ENCODE measurements at places on chromosomes 6 and 20.

DNA sequence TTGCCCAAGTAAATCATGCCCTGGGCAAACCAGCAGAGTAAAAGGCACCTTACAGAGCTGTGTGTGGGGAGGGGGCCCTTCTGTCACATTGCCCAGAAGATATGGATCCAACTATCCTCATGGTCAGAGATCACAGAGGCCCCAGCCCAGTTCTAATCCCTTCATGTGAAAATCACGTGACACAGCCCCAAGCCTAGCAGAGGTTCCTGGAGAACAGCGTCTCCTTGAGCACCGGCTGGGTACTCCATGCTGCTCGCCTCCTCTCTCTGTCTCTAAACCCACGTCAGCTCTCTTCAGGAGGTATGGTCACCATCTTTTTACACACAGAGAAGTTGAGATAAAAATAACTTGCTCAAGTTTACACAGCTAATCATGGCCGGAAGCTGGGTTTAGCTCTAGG, 230.2 kb downstream of the ANKRD60 start:
- DNase-seq = no peak

DNA sequence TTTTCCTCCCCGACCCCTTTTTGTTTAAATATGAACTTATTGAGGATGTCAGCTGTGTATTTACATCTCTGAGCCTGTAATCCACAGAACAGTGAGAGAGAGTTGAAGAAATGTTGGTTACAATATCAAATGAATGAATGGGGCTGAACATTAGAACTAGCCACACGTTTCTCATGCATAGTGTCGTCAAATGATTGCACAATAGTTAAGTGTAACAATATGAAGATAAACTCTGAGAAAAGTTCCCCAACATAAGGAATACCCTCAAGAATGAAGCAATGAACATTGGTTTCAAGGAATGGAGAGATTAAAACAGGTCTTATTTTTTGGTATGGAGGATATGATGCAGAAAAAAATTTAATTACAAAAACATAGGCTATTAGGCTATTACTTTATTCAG, 100.5 kb upstream of the DTNBP1 start:
- no peak for DNase-seq

- no peak for DNase-seq
Measured at GRCh38 chr6:14040042-14040441, 77.5 kb upstream of the CD83 start.

GRCh38 chr6:112441607-112442006, 94.5 kb downstream of the RFPL4B start:
- no peak for DNase-seq

- DNase-seq = no peak
Measured at GRCh38 chr6:3061501-3061941, 6.8 kb upstream of the RIPK1 start.

GRCh38 chr6:169669889-169670288, 31.9 kb downstream of the WDR27 start:
- no peak for DNase-seq

DNA sequence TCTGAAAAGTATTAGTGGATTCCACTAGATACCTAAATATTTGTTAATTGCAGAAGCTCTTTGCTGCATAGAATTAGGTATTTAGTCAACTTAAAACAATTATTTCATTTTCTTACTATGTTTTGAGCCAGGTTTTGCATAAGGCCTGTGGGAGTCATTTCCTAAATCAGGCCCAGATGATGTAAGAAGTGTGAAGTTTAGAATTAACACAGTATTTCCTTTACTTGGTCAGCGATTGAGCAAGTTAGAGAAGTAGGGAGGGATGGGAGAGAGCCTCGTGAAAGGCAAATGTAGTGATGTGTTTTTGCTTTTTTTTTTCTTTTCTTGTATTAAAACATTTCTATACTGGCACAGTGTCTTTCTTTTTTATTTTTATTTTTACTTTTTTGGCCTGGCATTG, 711.1 kb downstream of the HDGFL1 start:
- no peak for DNase-seq

GRCh38 chr20:4999788-5000187, 1.5 kb downstream of the SLC23A2 start:
- DNase-seq = no peak

DNA sequence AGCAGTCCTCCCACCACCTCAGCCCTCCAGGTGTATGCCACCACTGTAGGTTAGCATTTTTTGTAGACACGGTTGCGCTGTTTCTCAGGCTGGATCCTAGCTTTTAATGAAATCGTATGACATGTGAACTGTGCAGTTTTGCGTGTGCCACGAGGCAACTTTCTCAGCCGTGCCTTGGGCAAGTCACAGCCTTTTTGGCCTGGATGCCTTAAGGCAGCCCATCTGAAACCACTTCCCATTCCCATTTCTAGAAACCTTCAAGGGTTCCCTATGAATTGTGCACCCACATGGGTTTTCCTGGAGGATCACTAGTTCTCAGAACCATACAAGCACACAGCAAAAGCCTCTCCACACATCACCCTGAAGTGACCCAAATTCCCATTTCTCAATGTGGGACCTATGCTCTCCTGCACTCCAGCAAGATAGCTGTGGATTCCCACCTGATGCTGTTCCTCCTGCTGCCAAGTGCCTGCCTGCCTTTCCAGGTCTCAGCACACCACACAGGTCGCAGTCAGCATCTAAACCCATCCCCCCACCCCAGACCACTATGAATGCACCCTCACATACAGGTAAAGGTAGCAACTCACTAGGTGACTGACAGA, 28.9 kb downstream of the SNX5 start:
- DNase-seq = no peak

DNA sequence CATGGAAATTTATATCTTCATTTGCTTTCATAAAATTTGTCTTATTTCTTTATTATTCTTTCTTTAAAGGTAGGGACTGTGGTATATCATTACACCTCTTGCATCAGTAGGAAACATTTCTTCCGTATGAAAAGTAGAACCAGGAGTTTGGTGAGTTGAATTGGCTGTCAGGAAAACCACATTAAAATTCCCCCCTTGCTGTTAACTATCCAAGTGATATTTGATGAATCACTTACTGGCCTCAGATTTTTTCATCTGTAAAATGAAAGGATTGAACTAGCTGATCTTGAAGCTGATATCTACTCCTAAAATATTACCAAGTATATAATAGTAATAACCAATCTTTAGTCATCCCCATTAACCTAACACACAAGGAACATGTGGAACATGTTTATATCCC, 460.9 kb downstream of the GJA1 start:
- DNase-seq = no peak

DNA sequence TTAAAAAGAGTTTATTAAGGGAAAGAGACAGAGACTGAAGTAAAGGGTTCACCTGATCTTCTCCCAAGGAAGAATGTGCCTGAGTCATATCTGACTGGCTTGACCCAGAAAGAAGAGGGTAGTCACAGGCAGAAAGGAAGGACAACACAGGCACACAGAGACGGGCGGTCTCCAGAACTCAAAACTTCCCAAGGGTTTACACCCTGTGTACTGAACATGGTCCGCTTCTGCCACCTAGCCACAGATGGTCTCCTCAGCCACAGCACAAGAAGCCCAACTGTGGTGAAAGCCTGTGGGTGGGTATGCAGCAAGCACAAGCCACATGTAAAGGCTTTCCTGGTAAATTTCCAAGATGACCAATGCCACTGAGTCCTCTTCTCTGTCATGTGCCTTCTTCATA, 17.2 kb downstream of the UNC5CL start:
- no peak for DNase-seq

DNA sequence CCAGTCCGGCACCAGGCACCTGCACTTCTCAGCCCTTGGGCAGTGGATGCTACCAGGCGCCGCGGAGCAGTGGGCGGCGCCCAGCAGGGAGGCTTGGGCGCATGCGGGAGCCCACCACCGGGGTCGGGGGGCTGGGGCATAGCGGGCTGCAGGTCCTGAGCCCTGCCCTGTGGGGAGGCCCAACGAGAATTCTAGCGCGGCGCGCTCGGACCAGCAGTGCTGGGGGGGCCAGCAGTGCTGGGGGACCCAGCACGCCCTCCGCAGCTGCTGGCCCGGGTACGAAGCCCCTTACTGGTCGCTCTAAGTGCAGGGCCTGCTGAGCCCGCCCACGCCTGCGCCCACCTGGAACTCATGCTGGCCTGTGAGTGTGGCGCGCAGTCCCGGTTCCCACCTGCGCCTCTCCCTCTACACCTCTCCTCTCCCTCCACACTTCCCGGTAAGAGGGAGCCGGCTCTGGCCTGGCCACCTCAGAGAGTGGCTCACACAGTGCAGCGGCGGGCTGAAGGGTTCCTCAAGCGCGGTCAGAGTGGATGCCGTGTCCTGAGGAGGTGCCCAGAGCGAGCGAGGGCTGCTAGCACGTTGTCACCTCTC, 28.5 kb upstream of the SERPINB1 start:
- DNase-seq = no peak

DNA sequence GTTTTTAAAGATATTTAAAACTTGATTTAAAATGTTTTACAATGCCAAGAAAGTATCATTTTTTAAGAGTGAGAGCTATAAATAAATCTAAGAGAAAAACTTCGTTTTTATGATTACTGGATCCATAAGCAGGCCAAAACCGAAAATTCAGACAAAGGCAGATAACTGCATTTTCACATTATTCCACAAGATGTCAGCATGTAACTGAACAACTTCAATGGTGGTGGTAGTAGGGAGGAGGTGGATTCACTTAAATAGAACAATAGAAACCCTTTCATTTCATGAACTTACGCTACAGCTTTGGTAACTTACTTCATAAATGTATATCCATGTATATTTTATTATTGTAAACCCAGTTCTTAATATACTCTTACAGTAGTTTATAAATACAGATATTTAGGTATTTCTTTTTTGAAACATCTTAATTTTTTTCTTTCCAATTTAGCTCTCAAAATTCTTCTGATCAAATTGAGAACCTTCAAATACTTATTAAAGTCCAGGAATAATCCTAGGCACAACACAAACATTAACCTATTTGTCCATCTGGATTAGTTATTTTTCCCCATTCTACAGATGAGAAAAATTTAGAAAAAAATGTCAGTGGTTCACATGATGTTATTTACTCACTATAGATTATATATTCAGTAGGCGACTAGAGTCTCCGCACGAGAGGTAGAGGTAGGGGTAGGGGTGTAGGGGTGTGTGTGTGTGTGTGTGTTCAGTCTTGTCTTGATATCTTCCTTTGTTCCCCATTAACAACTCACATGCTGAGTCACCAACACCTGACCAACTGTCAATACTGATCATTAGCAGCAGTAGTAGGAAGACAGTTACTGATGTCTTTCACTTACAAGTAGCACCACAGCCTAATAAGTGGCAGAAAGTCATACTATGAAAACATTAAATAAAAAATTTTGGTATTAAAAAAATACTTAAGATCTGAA, 111.5 kb downstream of the ARHGAP18 start:
- DNase-seq = no peak
